ENCODE measurements at places on chromosomes 16 and 17.

GRCh38 chr17:9512323-9513168, 63.1 kb downstream of the STX8 start:
- DNase-seq: no peak

DNA sequence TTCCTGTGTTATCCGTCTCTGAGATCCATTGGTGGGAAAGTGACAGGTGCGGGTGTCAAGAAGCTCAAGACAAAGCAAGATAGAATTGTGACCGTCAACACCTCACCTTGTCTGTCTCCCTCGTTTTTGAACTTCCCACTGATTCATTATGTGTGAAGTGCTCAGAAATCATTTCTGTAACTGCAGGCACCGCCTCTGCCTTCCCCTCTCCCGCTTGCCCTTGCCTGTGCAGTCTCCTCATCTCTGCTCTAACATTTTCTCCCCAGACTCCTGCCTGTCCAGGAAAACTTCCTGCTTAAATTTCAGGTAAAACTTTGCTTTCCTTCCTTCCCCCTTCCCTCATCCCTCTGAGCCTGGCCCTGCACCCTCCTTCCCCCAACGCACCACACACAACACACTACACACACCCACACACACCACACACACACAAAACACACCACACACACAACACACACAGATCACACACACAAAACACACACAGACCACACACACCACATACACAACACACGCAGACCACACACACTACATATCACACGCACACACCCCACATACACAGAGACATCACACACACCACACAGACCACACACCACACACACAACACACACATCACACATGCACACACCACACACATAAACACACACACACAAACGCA, 25.7 kb downstream of the CALB2 start:
- DNase-seq: no peak

GRCh38 chr16:65122724-65123395, 997 bp upstream of the CDH11 start:
- DNase-seq: no peak

- DNase-seq: no peak
Measured at GRCh38 chr17:65028545-65028843, 28.0 kb downstream of the GNA13 start.

- DNase-seq: no peak
Measured at GRCh38 chr17:33112763-33113162, 121.1 kb downstream of the SPACA3 start.

- no peak for DNase-seq
Measured at GRCh38 chr17:5610956-5611355, 26.6 kb upstream of the NLRP1 start.

GRCh38 chr17:7982173-7982572, 20.2 kb upstream of the GUCY2D start:
- no peak for DNase-seq

GRCh38 chr16:22214889-22215288, 8.8 kb downstream of the EEF2K start:
- DNase-seq: no peak

DNA sequence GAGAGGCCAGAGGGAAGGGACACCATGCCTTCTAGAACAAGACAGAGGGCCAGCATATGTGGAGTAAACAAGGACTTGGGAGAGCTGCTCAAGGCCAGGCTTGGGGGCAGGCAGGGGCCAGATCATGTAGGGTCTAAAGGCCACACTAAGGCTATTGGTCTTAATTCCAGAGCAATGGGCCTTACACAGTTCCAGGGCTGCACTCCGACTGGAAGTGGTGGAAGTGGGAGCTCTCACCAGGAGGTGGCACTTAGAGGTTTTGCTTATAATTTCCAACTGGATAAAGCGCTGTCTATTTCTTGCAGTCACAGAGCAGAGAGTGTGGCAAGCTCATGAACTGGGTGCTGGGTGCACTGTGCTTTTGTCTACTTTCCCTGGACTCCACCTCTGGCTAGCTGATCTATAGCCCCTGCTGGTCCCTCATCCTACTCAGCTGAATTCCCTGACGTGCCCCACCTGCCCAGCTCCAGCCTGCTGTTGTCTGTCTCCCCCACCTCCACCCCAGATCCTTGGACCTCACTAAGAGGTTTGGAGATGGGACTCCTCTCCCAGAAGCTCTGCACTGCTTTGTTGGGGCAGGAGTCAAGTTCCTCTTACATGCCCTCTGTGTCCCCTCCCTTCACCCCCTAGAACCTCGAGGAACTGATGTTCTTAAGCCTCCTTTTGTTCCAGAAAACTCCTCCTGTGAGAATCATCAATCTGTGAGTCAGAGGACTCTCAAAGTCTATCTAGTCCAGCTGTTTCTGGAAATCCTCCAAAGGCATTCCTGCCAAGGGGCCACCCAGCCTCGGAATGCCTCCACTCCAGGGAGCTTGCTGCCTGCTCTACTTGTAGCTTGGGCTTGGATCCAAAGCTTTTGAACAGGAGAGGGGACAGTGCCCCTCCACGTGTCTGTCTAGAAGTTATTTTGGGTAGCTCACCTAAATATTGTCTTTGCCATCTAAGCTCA, 48.1 kb upstream of the KSR1 start:
- no peak for DNase-seq

GRCh38 chr16:67718668-67719047, 458 bp downstream of the GFOD2 start:
- no peak for DNase-seq

Measured in NCI-H2107 (cell line).